Esophagus mucosa (tissue), 1 donor: ENCODE measurements at places on chromosomes 12 and 14.

DNA sequence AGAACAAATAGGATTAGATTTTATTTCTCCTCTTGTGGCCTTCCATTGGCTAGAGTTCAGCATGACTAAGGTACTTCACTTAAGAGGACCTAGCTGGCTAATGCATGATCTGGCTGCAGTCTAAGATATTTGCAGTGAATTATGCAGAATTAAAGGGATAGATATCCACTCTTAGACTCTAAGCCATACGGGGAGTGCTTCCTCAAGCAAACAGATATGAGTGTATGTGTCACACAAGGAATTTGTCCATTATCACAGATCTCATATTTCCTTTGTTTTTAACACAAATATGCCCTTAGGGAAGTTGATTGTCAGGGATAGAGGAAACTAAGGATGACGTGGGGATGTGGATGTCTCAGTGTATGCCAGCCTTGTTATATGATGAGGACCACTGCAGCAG is 88.1 kb upstream of the DHRS4 start:
- ATAC-seq, result no peak

GRCh38 chr14:50333014-50333509 is 20.9 kb downstream of the DMAC2L start:
- ATAC-seq, result peak; percentile 37

- no peak for ATAC-seq
Observed at GRCh38 chr14:95703805-95704204, 10.1 kb downstream of the TCL1A start.

DNA sequence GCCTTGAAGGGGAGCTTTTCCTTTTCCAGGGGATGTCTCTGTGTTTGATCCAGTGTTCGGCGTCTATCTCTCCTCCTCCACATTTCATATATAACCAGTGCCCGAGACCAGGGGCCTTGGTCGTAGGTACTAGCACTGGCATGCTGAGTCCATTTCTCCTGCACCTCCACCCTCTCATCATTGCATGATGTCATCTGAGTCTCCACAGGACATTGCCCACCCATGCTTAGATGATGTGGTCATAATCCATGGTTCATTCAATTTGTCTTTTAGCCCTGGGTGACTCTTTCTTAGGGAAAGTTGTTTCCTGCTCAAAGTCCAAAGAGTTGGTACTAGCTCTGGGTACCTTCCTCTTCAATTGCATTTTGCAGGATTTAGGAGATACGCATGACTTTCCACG is 328.1 kb downstream of the BCL11B start:
- no peak for ATAC-seq

GRCh38 chr12:124025661-124026060 is 52.6 kb downstream of the ZNF664 start:
- ATAC-seq, result no peak

DNA sequence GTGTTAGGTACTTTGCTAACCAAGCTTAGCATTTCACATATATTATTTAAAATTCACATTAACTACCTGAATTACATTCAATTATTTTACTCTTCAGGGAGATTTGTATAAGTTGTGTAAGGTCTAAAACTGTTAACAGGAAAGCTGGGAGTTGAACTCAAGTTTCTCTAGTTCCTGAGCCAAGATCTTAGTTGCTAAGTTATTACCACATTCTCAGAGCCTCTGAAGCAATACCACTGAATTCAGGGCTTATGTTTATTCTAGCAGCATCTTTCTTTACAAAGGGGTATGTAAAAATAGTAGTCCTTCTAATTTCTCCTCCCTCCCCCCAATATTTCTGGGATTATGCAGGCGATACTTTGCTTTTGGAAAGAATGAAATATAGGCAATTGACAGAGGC is 786.8 kb downstream of the DIO2 start:
- no peak for ATAC-seq

- no peak for ATAC-seq
Observed at GRCh38 chr14:99523704-99524055, 42.5 kb downstream of the CCNK start.
